ENCODE measurements at places on chromosomes 1 and 21. TPM values are rescaled to one million over a fixed set of nuclear protein-coding genes. Genes with fewer than 3 reads are reported as not detected.

Gene NTNG1
- 17.3 TPM for total RNA-seq

Gene PROK1
- total RNA-seq = not detected

Gene SPATA1
- total RNA-seq = 0.15 TPM

Gene HORMAD1
- not detected for total RNA-seq

Gene FCRLA
- 0.45 TPM for total RNA-seq

Gene SLC19A2
- total RNA-seq = 6.8 TPM

Gene TEX38
- not detected for total RNA-seq

Gene DENND2C
- 0.98 TPM for total RNA-seq

Gene PER3
- 2.0 TPM for total RNA-seq

Gene TTLL7
- 3.2 TPM for total RNA-seq

Gene CYYR1
- total RNA-seq = 0.35 TPM

Gene VWA1
- 1.6 TPM for total RNA-seq

Gene S100A8
- not detected for total RNA-seq

Gene WDR47
- total RNA-seq = 14.6 TPM

Gene YRDC
- total RNA-seq = 4.4 TPM

Gene SPRR2E
- not detected for total RNA-seq

Gene RXFP4
- total RNA-seq = not detected

Gene AMY1A
- total RNA-seq = not detected

Gene TXNIP
- 59.5 TPM for total RNA-seq

Gene FAM72B
- 0.90 TPM for total RNA-seq

Gene DIO1
- total RNA-seq = not detected

Gene CYP2J2
- not detected for total RNA-seq

Gene LCK
- not detected for total RNA-seq

Gene PIGR
- total RNA-seq = not detected

Gene RNF115
- total RNA-seq = 7.7 TPM

Gene TBX15
- 20.9 TPM for total RNA-seq

Gene CCDC17
- 0.45 TPM for total RNA-seq

Gene PPFIA4
- total RNA-seq = 22.6 TPM

Gene RPF1
- total RNA-seq = 30.2 TPM

Gene F13B
- not detected for total RNA-seq

Gene SLAMF7
- not detected for total RNA-seq

Gene CAMSAP2
- 17.7 TPM for total RNA-seq

Gene GNG4
- under 0.01 TPM for total RNA-seq

Gene CKS1B
- 39.5 TPM for total RNA-seq

Gene OR10J1
- total RNA-seq = not detected

Gene DDR2
- 276 TPM for total RNA-seq

Gene KCNN3
- not detected for total RNA-seq

Gene ERICH3
- under 0.01 TPM for total RNA-seq

Gene MFAP2
- total RNA-seq = 79.5 TPM

Gene AMY2B
- 2.0 TPM for total RNA-seq

Gene SMIM11
- total RNA-seq = 5.0 TPM

Gene PPP1R12B
- total RNA-seq = 12.3 TPM

Gene TEDDM1
- total RNA-seq = not detected

Gene ZBTB37
- total RNA-seq = 4.7 TPM

Gene RGS7
- total RNA-seq = 2.8 TPM

Gene VTCN1
- not detected for total RNA-seq

Gene ADGRL2
- 131 TPM for total RNA-seq

Gene C1orf141
- total RNA-seq = not detected

Gene IL10
- total RNA-seq = not detected

Gene IL22RA1
- total RNA-seq = not detected

Gene CLCA4
- total RNA-seq = not detected

Gene S100A7
- total RNA-seq = not detected

Gene SPATA45
- total RNA-seq = not detected
